ENCODE measurements at places on chromosomes 7 and 10.
A peak's percentile ranks its signal among the peaks of the same experiment; 100 is the strongest.

DNA sequence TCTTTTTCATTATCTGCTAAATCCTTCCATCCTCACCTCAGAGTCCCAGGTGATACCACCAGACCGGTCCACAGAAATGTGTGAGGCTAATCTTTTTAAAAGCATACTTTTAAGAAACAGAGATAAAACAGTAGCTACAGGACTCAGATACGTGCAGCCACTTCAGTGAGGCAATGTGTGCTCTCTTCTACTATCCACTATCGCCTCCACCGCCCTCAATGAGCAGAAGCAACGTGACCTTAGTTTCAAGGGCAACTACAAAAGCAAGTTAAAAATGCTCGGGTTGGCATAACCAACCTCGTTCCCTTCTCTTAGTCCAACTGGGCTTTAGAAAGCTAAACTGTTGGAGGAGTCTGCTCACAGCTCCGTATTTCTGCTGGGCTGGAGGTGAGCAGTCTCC, 4.2 kb downstream of the FGFR2 start:
- no peak for DNase-seq

- no peak for DNase-seq
These were observed 401.9 kb downstream of the THSD7A start for GRCh38 chr7:11430112-11430511.

GRCh38 chr10:61899997-61900828, 1.3 kb upstream of the ARID5B start:
- DNase-seq = peak; percentile 86

GRCh38 chr10:85857791-85858190, 508.8 kb downstream of the GRID1 start:
- DNase-seq = no peak

GRCh38 chr10:76647301-76647700, 990.3 kb downstream of the KCNMA1 start:
- peak; percentile 40 for DNase-seq

GRCh38 chr7:112084520-112084971, 121.7 kb downstream of the DOCK4 start:
- peak; percentile 41 for DNase-seq

GRCh38 chr10:108037061-108037460, 872.6 kb upstream of the SORCS1 start:
- DNase-seq = no peak

- DNase-seq = peak; percentile 13
These were observed 586 bp upstream of the ANKRD26 start for GRCh38 chr10:27100813-27101347.

- DNase-seq = no peak
These were observed 344.5 kb downstream of the RPS24 start for GRCh38 chr10:78378192-78378591.

DNA sequence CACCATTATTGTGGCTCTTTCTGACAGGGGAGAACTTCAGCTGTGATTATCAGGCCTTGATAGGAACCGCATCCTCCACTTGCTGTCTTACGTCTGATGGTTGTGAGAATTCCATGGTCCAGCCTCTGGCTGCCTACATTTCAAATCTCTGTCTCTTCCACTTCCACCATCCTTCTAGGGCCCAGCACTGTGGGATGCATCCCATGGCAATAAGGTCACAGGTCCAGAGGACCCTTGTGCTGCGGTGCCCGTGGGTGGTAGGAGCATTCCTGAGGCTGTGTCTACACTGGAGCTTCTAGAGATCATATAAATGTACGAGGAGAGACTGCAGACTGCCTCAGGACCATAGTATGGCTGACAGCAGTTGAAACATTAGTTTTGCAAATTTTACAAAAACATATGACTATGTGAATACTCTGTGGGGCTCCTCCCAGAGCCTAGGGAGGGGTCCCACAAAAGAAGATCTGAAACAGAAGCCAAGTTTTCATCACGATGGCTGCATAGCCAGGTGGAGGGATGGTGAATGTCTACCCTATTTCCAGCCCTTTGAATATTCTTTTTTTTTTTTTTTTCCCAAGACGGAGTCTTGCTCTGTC, 11.8 kb downstream of the CALML3 start:
- DNase-seq = no peak

GRCh38 chr10:17109475-17110207, 20.0 kb downstream of the CUBN start:
- DNase-seq = peak; percentile 93

DNA sequence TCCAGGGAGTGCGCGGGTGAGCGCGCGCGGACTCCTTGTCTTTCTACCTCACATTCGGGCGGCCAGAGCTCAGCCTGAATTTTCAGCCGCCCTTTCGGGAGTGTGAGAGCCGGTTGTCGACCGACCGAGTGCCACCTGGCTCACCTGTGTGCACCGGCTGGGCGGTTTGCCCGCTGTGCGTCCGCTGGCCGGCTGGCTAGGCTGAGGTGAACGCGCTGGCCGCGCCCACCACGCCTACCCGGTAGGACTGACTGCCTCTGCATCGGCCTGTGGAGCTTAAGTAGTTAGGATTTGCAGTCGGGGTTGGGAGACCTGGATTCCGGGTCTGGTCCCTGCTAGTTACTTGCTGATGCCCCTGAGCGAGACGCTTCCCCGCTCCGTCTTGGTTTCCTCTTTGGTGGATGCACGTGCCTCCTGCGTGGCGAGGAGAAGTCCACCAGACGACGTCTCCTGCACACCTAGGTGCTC, 553 bp downstream of the TSPAN15 start:
- no peak for DNase-seq

- DNase-seq = no peak
These were observed 14.6 kb downstream of the PALS2 start for GRCh38 chr7:24587853-24588252.

- DNase-seq = peak; percentile 81
These were observed 56.7 kb downstream of the IDE start for GRCh38 chr10:92517034-92517655.

- DNase-seq = peak; percentile 21
These were observed at the start of gene KLF14 for GRCh38 chr7:130733931-130734814. TSS of gene KLF14 (minus strand) at chr7:130734207. CDS start at chr7:130734033, 174 bp downstream.

- DNase-seq = no peak
These were observed 45.3 kb upstream of the KMT2C start for GRCh38 chr7:152481082-152481481.

DNA sequence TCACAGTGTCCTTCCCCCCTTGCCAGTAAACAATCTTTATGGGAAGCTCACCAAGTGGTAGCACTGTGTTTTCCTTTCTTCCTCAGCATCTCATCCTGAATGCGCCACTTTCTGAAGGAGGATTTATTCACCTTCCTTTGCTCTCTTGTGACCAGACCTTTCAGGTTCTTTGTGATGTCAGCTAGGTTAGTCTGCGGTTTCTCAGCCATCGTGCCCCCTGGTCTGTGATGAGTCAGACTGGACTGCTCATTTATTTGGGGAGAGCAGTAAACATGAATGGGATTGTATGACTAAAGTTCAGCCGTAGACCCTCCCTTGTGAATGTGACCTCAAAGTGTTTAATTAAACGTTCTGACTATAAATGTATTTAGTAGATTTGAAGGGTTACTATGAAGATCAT, 235.1 kb upstream of the CELF2 start:
- DNase-seq = peak; percentile 67

DNA sequence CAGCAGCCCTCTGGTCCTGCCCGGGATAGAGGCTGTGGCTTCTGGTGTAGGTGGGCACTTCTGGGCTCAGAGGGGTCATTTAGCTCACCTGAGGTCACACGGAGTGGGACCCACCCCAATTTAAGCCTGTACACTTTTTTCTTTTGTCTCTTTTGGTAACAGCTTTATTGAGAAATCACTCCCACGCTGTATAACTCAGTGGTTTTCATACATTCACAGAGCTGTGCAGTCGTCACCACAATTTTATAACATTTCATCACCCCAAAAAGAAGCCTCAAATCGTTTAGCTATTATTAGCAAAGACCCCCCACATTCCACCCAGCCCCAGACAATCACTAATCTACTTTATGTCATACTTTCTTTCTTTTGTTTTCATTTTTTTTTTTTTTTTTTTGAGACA, 62.3 kb downstream of the LHPP start:
- no peak for DNase-seq

GRCh38 chr10:131517781-131518180, 206.3 kb upstream of the TCERG1L start:
- no peak for DNase-seq

DNA sequence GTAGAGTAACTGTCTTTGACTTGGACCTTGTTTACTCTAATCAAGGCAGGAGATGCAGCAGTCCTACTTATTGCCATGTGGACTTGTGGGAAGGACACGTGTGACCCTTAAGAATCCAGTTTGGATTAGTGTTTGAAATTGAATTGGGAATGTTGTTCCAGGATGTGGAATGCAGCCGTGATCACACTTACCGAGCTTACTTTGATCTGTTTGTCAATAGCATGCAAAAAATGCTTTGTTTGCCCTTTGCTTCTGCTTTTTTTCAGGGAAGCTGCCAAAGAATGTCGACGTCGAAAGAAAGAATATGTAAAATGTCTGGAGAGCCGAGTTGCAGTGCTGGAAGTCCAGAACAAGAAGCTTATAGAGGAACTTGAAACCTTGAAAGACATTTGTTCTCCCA, 84.7 kb downstream of the CREM start:
- no peak for DNase-seq
